ENCODE measurements at places on chromosomes 7 and 10. TPM values are rescaled to one million over a fixed set of nuclear protein-coding genes. Genes with fewer than 3 reads are reported as not detected.

- H3K36me3 ChIP-seq = no peaks in the 10 kb centered on the region
- no peak overlapping the region for H3K27ac ChIP-seq
- H3K4me1 ChIP-seq = no peaks in the 10 kb centered on the region
- H3K4me3 ChIP-seq = no peak overlapping the region
- no peak for DNase-seq
Observed at GRCh38 chr7:36966039-36966438, 241.7 kb upstream of the AOAH start.

DNA sequence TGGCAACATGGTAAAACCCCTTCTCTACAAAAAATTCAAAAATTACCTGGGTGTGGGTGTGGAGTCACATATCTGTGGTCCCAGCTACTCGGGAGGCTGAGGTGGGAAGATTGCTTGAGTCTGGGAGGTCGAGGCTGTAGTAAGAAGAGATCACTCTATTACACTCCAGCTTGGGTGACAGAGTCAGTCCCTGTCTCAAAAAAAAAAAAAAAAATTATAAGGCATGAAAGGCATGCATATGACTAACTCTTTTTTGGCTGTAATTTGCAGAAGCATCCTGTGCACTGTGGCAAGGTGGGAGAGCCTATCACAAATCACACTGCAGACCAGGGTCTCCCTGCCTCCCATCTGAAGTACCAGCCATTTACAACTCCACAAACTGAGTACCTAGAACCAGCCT, 14.1 kb upstream of the MYPN start:
- H3K27ac ChIP-seq = no peak overlapping the region
- no peaks in the 10 kb centered on the region for H3K36me3 ChIP-seq
- DNase-seq = no peak
- no peak overlapping the region for H3K4me3 ChIP-seq

Gene MYL10
- total RNA-seq = not detected

Gene UNCX
- not detected for total RNA-seq
